Nephron progenitor cell (in vitro differentiated cells): ENCODE measurements at places on chromosomes 11 and 22.

GRCh38 chr11:19633276-19633675, 79.4 kb upstream of the NAV2 start:
- no peak for DNase-seq

DNA sequence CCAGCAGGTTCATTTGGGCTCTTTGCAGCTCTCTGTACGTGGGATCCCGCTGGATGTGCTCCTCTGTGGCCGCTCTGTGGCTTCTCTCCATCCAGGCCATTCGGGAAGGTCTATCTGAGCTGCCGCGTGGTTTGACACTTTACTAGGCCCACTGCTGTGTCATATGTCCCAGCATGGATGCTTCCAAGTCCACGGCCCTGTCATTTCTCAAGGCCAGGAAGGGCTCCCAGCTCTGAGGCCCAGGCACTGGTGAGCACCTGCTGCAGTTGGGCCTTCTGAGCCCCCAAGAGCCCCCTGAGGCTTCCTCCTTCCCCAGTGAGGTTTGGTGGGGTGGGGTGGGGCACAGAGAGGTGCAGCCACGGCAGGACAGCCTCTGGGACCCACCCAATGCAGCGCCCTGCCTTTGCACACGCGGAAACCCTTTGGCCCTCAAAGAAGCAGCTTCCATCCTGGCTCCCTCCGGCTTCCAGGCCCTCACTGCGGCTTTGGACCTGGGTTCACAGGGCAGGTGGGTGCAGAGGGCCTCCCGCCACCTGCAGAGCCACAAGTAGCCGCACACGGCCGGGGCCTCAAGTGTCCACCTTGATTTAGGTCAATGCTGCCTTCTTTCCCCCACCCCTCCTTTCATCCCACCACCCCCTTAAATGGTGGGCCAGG, 44.5 kb upstream of the FGF3 start:
- DNase-seq: no peak

DNA sequence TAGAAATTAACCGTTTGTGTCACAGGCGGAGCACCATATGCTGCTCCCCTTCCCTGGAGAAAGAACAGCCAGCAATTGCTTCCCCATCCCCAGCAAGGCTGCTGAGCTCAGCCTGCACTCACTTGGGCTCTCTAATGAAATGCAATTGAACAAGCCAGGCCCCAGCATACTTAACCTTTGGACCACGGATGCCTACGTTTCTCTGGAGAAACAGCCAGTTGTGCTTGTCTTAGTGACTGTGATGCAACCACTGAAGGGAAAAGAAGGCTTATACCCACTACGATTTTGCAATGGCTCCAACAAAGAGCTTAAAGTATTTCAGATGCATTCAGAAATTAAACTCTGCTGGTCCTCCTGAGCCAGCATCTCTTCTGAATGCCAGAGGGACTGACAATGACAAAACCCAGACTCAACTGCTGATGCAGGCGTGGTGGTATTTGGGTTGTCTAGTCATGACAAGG, 51.3 kb upstream of the SESN3 start:
- no peak for DNase-seq

- no peak for DNase-seq
Measured at GRCh38 chr11:1157645-1158591, at the start of gene MUC5AC. MUC5AC (plus strand) TSS chr11:1157953; CDS start chr11:1158000, 47 bp downstream.
